ENCODE measurements at places on chromosomes 1 and 21.

DNA sequence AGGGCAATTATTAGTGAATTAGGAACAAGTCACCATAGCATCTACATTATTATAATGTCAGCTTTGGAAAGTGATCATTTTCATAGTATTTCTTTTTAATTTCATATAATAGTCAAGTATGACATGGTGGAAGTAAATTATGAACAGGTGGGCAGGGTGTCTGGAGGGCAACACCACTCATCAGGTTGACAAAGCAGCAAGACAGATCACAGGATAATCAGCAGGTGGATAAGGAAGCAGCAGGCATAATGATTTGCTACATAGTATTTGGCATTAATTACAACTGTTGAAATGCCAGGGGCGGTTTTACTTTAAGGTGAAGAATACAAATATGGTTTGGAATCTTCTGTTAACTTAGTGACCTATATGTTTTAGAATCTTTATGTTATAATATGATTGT, 1342.2 kb downstream of the PLA2G4A start:
- DNase-seq, result no peak
- no peaks in the 10 kb centered on the region for H3K36me3 ChIP-seq
- no peaks in the 10 kb centered on the region for H3K27me3 ChIP-seq
- H3K4me1 ChIP-seq, result no peaks in the 10 kb centered on the region
- H3K4me3 ChIP-seq, result no peak overlapping the region

- peaks cover 7% of the 10 kb centered on the region for H3K36me3 ChIP-seq
- no peak overlapping the region for H3K4me3 ChIP-seq
- H3K27me3 ChIP-seq, result no peaks in the 10 kb centered on the region
- DNase-seq, result no peak
- peaks cover 7% of the 10 kb centered on the region for H3K4me1 ChIP-seq
- H3K27ac ChIP-seq, result no peak overlapping the region
Measured at GRCh38 chr1:174747613-174748012, 252.1 kb upstream of the CACYBP start.

DNA sequence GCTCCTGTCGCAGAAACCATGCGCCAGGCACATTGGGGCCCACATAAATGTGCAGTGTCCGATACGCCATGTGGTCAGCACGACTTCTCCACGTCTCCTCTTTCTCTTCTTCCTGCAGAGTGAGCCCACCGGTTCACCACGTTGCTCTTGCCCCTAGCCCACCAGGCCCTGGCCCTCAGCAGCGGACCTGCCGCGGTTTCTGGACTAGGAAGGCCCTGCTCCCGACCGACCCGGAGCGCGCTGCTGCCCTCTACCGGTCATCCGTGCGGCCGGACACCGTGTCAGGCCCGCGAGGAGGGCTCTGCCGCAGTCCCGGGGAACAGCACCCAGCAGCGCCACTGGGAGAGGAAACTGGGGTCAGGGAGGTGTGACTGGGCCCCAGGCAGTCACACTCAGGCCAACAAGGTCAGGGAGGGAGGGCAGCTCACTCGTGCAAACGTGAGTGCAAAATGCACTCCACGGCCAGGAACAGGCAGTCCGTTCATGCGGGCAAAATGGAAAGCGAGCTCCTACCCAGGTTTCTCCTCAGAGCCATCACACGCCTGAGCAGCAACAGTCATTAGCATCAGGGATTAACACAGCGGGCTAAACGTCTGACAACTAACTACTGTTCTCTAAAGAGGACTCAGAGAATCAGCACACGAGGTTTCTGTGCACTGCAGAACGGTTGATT, 13.7 kb downstream of the TLR5 start:
- no peaks in the 10 kb centered on the region for H3K36me3 ChIP-seq
- peak; percentile 73 for DNase-seq
- no peak overlapping the region for H3K27ac ChIP-seq
- H3K4me3 ChIP-seq, result peak overlapping the region; percentile 61
- peaks cover 14% of the 10 kb centered on the region for H3K4me1 ChIP-seq

DNA sequence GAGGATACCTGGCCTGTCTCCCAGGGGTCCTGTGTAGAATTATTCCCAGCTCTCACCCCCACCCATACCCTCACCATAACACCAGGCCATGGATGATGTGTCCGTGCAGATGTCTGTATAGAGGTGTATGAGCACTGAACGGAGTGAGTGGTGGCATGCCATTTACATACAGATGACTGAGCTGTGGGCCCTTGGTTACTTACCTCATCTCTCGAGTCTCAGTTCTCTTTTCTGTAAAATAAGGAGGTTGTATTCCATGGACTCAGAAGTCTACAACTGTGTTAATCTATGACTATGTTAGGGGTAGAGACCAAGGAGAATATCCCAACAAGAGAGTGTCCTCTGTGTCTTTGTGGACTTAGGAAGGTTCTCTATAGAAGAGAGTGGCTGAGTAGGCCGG, 65.6 kb upstream of the CD1D start:
- no peak for DNase-seq
- H3K27me3 ChIP-seq, result peaks cover 18% of the 10 kb centered on the region
- H3K27ac ChIP-seq, result no peak overlapping the region

GRCh38 chr1:33365560-33365997, 44.7 kb upstream of the A3GALT2 start:
- H3K36me3 ChIP-seq, result no peaks in the 10 kb centered on the region
- peaks cover 3% of the 10 kb centered on the region for H3K4me1 ChIP-seq
- peaks cover 2% of the 10 kb centered on the region for H3K27me3 ChIP-seq
- DNase-seq, result no peak

- H3K4me3 ChIP-seq, result no peak overlapping the region
- H3K27ac ChIP-seq, result no peak overlapping the region
- H3K4me1 ChIP-seq, result no peaks in the 10 kb centered on the region
- no peak for DNase-seq
- no peaks in the 10 kb centered on the region for H3K36me3 ChIP-seq
Measured at GRCh38 chr1:234047123-234047522, 142.6 kb downstream of the SLC35F3 start.

DNA sequence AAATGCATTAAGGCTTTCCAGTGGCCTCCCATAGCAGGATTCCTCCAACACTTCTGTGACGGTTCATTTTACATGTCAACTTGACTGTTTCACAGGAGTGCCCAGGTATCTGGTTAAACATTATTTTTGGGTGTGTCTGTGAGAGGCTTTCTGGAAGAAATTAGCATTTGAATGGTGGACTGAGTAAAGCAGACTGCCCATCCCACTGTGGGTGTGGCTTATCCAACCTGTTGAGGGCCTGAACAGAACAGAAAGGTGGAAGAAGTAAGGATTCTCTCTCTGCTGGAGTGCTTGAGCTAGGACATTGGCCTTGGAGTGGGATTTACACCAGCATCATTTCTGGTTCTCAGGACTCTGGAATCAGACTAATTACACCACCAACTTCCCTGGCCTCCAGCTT, 85.6 kb downstream of the RGS7 start:
- no peak overlapping the region for H3K27ac ChIP-seq
- DNase-seq, result no peak
- no peaks in the 10 kb centered on the region for H3K4me1 ChIP-seq
- no peaks in the 10 kb centered on the region for H3K36me3 ChIP-seq
- H3K27me3 ChIP-seq, result no peaks in the 10 kb centered on the region

DNA sequence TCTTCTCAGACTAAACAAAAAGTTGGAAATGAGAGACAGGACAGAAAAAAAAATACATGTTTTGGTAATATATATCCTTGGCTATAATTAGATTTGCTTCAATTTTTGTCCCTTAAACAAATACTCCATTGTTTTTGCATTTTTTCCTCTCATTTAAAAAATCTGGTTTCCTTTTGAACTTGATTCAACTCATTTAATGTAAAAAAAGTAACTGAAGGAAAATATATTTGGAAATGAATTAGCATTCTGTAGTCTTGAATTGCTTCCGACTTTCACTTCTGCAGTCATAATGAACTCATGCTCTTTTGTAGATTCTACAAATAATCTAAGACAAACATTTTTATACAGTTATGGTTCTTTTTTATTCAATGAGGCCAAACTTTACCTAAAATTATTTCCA, 309.1 kb downstream of the HMCN1 start:
- H3K27ac ChIP-seq, result no peak overlapping the region
- H3K36me3 ChIP-seq, result no peaks in the 10 kb centered on the region
- H3K27me3 ChIP-seq, result no peaks in the 10 kb centered on the region

DNA sequence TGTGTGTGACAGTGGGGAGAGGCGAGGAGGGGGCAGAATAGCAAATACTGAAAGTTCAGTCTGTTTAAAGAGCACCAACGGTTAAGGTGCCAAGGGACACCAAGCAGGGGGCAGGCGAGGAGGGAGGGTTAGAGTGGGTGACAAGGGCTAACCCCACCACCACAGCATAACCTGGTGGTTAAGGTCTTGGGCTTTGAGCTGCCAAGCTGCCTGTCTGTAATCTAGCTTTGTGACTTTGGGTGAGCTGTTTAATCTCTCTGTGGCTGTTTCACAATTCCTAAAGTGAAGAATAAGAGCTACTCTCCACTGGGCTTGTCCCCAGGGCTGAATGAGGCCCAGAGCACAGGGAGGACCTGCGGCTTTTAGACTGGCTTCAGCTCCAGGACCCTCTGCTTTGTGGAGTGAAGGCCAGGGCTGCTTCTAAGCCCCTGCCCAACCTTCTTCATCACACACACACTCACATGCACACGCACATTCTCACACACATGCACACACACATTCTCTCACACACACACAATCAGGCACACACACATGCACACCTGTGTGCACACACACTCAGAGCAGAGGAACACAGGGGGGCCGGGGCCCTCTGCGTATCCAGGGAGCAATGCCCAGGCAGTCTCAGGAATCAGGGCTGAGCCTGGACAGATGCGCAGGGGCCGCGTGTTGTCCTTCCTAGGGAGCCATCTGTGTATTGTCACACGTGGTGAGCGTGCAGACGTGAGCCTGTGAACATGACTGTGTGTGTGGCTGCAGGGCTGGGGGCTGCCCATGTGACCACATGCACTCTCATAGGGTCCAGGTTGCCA, 101.6 kb upstream of the TARDBP start:
- H3K36me3 ChIP-seq, result no peaks in the 10 kb centered on the region
- H3K27ac ChIP-seq, result no peak overlapping the region
- DNase-seq, result no peak
- no peak overlapping the region for H3K4me3 ChIP-seq

DNA sequence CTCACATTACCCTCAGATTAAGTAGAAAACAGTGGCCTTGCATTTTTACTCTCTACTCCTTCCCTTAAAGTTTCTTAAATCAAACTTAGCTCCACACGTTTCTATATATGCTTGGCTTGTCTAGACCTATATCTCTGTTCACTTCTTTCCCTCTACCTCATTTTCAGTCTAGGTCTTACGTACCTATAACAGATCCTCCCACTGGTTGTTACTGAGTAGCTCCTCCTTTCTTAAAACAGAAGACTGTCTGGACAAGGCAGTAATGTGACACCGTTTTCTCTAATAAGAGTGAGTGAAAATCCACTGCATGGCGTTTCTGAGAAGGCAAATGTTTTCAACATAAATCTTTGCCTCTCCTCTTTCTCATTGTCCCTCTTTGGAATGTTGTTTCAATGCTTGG, 211.7 kb upstream of the POGK start:
- no peak for DNase-seq
- H3K36me3 ChIP-seq, result no peaks in the 10 kb centered on the region
- H3K4me3 ChIP-seq, result no peak overlapping the region
- H3K27me3 ChIP-seq, result peaks cover 2% of the 10 kb centered on the region

DNA sequence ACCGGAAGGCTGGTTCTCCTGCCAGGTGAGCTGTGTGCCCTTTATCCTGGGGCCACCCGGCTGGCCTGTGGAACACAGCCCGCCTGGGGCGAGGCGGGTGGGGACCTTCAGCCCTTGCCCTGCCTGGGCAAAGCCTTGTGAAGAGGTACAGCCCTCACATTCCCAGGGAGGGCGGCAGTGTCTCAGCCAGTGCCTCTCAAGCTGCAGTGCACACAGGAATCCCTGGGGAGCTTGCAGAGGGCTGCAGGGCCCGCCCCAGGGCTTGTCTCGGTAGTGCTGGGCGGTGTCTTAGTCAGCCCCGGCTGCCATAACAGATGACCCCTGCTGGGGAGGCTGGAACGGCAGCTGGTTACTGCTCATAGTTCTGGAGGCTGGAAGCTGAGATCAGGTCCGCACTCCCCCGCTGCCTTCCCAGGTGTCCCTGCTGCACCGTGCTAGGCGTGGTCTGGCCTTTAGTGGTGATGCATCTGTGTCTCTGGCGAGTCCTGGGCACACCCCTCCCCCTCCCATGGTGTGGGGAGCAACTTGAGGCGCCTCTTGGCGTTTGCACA, 12.6 kb downstream of the DFFB start:
- H3K4me1 ChIP-seq, result no peaks in the 10 kb centered on the region
- H3K4me3 ChIP-seq, result no peak overlapping the region
- no peak for DNase-seq
- no peaks in the 10 kb centered on the region for H3K27me3 ChIP-seq

GRCh38 chr1:204196068-204196795, at the start of gene KISS1:
KISS1 (minus strand) TSS chr1:204196491; CDS start chr1:204192876, 3,615 bp downstream.
- no peak for DNase-seq
- H3K4me1 ChIP-seq, result no peaks in the 10 kb centered on the region
- H3K27me3 ChIP-seq, result peaks cover 26% of the 10 kb centered on the region
- no peak within 1 kb of the TSS for H3K27ac ChIP-seq
- H3K4me3 ChIP-seq, result no peak within 1 kb of the TSS

DNA sequence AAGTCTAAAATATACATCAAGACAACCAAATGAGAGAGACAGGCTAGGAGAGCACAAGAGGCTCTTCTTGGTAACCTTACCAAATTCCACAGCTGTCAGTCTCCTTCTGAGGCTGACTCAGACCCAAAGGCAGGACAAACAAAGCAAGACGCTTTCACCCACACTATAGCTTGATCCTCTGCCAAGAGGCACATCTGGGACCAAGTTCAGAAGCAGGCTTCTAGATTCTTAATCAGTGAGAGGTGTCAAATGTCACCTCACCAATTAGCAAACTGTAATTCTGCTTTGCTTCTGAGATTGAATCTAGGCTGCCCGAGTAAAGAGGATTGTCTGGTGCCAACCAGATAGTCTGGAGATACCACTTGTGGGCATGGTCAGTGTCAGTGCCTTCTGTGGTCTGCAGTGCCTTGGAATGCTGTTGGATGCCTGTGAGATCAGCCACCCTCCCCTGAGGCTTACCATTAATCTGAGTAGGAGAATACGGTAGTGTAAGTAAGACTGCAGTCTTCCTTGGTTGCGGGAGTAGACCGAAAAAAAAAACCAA, 151.0 kb downstream of the FMN2 start:
- no peak overlapping the region for H3K27ac ChIP-seq
- H3K4me3 ChIP-seq, result no peak overlapping the region
- no peak for DNase-seq
- no peaks in the 10 kb centered on the region for H3K4me1 ChIP-seq
- no peaks in the 10 kb centered on the region for H3K27me3 ChIP-seq
- no peaks in the 10 kb centered on the region for H3K36me3 ChIP-seq

GRCh38 chr1:164163289-164163849, 395.6 kb upstream of the PBX1 start:
- no peak overlapping the region for H3K4me3 ChIP-seq
- H3K36me3 ChIP-seq, result no peaks in the 10 kb centered on the region
- no peaks in the 10 kb centered on the region for H3K27me3 ChIP-seq
- H3K27ac ChIP-seq, result no peak overlapping the region
- no peak for DNase-seq
